Smooth muscle cell of bladder (primary cell): ENCODE measurements at places on chromosomes 11 and 22. TPM values are rescaled to one million over a fixed set of nuclear protein-coding genes. Genes with fewer than 3 reads are reported as not detected.

The YPEL1 gene
- total RNA-seq, result 1.1 and 2.1 TPM in 2 replicates

The EHD1 gene
- total RNA-seq, result 48.1 and 54.9 TPM in 2 replicates

The TRIM49D2 gene
- total RNA-seq, result not detected in 2 replicates

The DBX1 gene
- total RNA-seq, result not detected in 2 replicates

The RFPL2 gene
- total RNA-seq, result not detected in 2 replicates

The ATG16L2 gene
- total RNA-seq, result 2.7 and 6.2 TPM in 2 replicates

The TSGA10IP gene
- total RNA-seq, result not detected in 2 replicates

The CYTH4 gene
- 0.09 and 0.43 TPM in 2 replicates for total RNA-seq

The OVOL1 gene
- not detected in 2 replicates for total RNA-seq
